ENCODE measurements at places on chromosomes 2 and 18. TPM values are rescaled to one million over a fixed set of nuclear protein-coding genes. Genes with fewer than 3 reads are reported as not detected.
A peak's percentile ranks its signal among the peaks of the same experiment; 100 is the strongest.

GRCh38 chr2:104772996-104773395, 80.9 kb upstream of the POU3F3 start:
- DNase-seq: no peak

The SERPINB3 gene
- not detected for total RNA-seq

DNA sequence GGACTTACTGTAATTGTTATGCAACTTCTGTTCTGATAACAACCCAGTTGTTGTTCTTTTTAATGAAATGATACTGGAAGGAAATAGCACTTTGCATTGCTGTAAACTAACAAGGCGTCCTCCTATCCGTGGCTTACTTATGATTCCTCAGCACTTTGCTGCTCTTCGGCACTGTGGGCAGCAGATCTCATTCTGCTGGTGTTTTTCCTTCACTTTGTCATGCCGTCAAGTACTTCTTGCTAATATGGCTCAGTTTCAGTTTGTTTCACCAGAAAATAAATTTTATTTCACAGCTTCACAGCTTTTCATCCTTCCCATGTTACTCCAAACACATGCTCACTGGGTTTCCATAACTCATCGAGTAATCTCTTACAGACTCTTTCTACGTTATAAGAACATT, 289.3 kb downstream of the MEIS1 start:
- no peak for DNase-seq

DNA sequence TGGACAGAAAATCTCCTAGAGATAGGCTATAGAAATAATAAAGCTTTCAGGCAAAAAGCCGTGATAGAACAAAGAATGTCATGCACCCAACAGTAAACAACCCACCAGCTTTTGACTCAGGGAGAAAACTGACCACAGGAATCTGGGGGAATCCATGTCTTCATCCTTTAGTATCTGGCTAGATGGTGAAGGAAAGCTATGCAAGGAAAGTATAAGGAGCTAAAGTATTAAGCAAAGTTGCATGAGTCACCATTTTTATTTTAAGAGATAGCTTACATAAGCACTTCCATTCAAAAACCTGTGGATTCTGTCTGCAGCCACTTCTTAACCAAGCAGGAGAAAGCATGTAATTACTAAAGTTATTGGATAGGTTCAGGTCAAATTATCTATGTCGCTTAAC, 363.8 kb downstream of the LRP1B start:
- DNase-seq: no peak

DNA sequence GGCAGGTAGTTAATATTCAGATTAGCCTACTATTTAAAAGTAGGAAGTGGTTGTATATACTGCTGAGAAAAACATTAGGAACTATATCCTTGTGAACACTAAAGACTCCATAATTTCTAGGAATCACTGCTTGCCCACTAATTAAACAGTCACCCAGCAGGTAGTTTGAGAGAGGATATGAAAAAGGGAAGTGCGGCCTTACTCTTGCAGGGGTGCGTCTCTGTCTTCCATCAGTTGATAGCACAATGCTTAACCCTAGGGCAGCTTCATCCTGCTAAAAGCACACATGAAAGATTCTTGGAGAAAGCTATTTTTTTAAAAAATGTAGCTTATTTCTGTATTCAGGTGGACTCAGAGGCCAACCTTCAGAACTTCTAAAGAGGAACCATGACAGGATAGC, 53.1 kb upstream of the ATP5MC3 start:
- DNase-seq: no peak

GRCh38 chr2:11160731-11161455, 5.6 kb downstream of the SLC66A3 start:
- peak; percentile 39 for DNase-seq

GRCh38 chr18:35104391-35105051, 63.3 kb downstream of the MAPRE2 start:
- DNase-seq: no peak

The LIPT1 gene
- 6.7 TPM for total RNA-seq

DNA sequence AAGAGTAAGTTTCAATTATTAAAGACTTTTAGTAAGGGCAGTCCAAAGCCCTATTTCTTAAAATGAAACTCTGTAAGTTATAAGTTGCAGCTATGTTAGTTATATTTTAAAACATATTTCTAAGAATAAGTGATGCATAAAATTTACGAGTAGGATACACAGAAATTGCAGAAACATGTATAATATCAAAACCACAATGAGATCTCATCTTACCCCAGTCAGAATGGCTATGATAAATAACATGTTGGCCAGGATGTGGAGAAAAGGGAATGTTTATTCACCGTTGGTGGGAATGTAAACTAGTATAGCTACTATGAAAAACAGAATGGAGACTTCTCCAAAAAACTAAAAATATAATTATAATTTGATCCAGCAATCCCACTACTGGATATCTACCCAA, 201.2 kb downstream of the CBLN2 start:
- no peak for DNase-seq

DNA sequence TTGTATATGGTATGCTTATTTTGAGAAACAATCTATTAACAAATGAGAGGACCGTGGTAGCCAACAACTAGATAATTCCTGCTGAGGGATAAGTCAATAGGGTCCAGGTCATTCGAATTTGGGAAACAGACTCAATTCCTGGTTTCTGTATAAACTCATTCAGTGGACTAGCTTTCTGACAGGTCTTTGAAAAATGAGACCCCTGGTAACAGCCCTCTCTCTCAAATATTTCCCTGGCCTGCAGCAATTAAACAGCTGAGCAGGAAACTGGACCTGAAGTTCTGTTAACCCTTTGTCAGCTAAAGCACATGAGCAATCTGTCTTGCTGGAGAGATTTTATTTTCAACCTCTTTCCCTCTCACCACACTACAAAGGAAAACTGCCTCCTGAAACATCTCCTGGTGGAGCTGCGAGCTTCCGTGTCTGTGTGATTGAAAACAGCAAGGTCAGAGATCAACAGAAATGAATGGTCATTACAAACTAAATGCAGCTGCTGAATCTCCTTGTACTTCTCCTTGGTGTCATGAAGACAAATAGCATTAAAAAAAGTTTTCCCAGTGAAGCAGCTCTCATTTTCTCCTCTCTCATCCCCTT, 70.3 kb upstream of the CCDC85A start:
- no peak for DNase-seq

DNA sequence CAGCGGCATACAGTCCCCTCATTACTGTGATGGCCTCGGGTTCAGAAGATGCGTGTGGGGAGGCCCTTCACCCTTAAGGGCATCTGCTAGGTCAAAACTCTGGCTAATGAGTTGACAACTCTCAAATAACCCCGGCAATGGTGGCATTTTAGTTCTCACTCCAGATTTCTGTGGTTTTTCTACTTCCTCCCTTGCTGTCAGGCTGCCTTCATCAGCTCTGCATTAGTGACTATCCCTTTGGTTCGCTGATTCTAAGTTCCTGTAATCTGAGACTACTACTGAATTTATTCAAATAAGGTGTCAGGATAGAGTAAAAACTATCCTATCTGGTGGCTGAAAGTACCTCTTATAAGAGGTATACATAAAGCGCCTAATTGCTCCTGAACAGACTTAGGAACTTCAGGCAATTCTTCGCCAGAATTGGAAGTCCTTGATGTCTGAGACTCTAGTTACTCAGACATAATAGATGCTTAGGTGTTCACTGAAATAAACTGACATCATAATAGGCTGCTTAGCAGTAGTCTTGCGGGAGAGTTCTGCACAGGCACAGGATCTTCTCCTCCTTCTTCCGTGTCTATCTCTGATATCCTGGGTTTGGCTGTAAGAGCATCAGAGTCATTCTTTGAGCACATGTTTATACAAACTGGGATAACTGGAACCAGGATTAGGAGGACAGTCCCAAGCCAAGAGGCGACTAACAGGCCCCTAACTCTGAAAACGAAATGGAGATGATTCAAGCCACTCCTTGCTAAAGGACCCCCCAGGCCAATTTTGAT, 194.5 kb downstream of the DNER start:
- DNase-seq: no peak

DNA sequence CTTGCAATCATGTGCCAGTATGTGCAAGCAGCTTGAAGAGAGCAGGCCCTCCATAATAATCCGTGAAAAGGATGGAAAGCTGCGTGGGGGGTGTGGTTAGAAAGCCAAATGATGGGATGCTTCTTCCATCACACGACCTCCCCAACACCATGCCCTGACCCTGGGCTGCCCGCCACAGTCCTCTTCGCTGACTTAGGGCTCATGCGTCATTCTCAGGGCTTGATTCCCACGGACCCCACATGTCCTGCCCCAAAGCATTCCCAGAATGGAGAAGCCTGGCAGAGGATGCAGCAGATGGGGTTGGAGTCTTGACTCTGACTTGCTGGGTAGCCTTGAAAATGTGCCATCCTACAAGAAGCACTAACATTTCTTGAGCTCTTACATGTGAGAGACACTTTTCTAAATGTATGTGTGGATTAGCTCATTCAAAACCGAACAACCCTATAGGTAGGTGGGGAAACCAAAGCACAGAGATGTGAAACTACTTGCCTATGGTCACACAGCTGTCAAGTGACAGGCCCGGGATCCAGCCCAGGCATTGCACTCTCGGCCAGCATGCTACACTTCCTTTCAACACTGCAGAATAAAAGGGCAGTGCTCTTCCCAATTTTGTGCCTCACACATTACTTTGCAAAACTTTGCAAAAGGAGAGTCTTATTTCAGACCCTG, 3.7 kb downstream of the TNS1 start:
- no peak for DNase-seq

DNA sequence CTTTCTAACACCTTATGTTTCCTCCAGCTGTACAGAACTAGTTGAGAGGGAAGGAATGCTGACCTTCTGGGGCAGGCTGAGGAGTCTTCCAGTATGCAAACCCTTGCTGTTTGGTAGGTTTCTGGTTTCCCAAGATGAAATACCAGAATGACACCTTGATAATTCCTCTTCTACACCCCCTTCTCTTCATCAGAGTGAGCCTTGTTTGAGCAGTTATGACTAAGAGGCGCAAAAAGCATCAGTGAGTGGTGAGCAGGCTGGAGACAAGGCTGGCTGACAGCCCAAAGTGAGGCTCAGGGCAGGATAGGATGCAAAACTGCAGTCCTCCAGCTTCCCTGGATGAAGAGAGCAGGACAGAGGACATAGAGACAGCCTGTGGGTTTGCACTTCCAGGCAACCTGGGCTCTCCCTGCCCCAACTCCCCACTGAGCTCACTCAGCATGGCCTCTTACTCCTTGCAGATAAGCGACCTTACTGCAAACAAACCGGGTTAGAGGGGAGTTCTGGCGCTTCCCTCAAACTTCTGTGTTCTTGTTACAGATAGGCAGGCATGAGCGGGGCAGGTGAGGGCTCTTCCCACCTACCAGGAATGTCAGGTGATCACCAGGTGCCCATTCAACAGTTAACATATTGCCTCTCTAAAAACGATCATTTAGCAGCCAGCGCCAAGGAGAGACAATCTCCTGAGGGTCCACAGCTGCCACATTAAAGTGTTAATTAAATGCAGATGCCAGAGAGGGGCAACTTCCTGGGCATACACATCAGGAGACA, 5.4 kb downstream of the MPPE1 start:
- no peak for DNase-seq

DNA sequence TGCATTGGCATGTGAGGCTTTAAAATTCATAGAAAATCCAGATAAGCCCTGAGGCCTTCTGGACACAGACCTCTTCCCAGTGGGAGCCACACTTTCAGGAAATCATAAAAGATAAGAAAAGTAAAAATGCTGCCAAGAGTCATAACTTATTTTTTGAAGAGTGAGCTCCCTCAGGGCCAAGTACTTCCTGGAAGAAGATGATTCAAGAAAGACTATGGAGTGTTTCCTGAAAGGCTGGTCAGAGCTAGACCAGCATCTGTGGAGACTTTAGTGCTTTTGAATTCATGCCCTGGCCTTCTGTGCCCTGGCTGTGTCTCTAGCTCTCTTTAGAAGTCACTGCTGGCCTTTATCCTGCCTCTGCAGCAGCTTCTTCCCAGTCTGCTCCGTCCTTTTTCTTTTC, 6.4 kb upstream of the XDH start:
- no peak for DNase-seq

GRCh38 chr2:16114836-16115235, 174.5 kb downstream of the MYCN start:
- no peak for DNase-seq

DNA sequence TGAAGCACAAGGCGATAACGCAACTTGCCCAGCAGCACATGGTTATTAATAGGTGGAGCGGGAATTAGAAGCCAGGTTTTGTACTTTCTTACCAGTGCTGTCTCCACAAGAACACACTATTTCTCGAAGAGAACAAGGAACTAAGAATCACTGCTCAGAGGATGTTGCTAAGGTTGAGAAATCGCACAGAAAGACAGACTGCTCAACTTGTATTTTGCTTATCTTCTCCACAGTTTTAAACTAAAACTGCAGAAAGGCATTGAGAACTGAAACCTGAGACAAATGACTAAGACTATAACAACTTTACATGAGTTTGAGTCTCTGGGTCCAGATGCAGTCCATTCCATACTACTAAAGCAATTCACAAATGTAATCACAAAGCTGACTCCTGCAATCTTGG, 6.2 kb downstream of the PRKD3 start:
- DNase-seq: no peak

- no peak for DNase-seq
These were observed 2168.6 kb upstream of the PIK3C3 start for GRCh38 chr18:39786477-39786876.

DNA sequence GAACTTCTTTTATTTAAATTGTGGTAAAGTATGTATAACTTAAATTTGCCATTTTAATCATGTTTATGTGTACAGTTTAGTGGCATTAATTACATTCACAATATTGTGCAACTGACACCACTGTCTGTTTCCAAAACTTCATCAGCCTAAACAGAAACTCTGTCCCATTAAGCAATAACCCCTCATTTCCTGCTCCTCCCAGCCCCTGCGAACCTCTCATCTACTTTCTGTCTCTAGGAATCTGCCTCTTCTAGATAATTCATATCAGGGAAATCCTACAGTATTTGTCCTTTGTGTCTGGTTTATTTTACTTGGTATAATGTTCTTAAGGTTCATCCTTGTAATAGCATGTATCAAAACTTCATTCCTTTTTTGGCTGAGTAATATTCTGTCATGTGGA, 75.1 kb downstream of the BOLA3 start:
- no peak for DNase-seq

DNA sequence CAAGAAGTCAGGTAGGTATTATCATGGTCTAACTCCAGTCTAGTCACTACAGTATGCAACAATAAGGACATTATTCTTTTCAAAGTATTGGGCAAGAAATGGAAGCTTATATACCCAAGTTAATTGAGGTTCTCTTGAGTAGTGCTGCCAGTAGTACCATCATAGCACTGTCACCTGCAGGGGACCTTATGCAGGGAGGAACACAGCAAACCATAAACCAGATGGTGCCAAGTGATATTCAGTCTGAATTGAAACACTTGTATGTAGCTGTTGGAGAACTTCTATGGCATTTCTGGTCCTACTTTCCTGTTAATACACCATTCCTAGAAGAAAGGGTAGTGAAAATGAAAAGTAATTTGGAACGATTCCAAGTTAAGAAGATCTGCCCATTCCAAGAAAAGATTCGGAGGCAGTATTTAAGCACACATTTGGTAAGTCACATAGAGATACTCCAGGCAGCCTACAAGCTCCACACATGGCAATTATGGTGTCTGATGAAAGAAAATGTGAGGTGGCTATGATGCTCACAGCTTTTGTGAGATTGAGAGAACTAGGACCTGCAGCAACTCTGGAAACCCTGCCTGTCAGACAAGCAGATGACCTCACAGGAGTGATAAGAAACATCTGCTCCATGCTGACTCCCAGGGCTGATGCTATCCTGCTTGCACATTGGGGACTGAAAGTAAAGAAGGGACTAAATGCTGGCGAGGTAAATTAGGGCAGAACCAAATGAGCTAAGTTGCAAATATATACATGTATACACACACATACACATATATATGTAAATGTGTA, 174.7 kb downstream of the MC4R start:
- no peak for DNase-seq

GRCh38 chr2:1268034-1268433, 145.2 kb upstream of the TPO start:
- DNase-seq: no peak

GRCh38 chr2:74759986-74760385, 73.9 kb upstream of the HK2 start:
- no peak for DNase-seq

Data from activated CD4-positive, alpha-beta memory T cell treated with anti-CD3 and anti-CD28 coated beads, Interleukin-2, amount 10 ng/mL, durations not matched to agents 7 days and 5 days (primary cell).